ENCODE measurements at places on chromosomes 5 and 9. TPM values are rescaled to one million over a fixed set of nuclear protein-coding genes. Genes with fewer than 3 reads are reported as not detected.

Gene PKN3
- 17.2 TPM for total RNA-seq

Gene TSSK1B
- total RNA-seq: under 0.01 TPM

Gene EQTN
- not detected for total RNA-seq

Gene MATR3
- 306 TPM for total RNA-seq

Gene DOCK8
- total RNA-seq: 3.2 TPM

Gene SVEP1
- total RNA-seq: 0.33 TPM

Gene ZSWIM6
- 24.8 TPM for total RNA-seq

Gene AP3B1
- 59.8 TPM for total RNA-seq

Gene NOXA1
- 2.0 TPM for total RNA-seq

Gene ZMYND19
- total RNA-seq: 14.7 TPM

Gene PAEP
- not detected for total RNA-seq

Gene RLN2
- not detected for total RNA-seq

Gene IL17B
- total RNA-seq: not detected

Gene ECM2
- total RNA-seq: under 0.01 TPM

Gene PLAC8L1
- 0.29 TPM for total RNA-seq

Gene MZB1
- total RNA-seq: 0.19 TPM

Gene PKD2L2
- total RNA-seq: not detected

Gene HAVCR2
- 0.67 TPM for total RNA-seq

Gene TCF7
- 0.29 TPM for total RNA-seq
